ENCODE measurements at places on chromosomes 11 and 22.

- DNase-seq = no peak
Measured at GRCh38 chr11:44519989-44520737, 45.3 kb upstream of the CD82 start.

DNA sequence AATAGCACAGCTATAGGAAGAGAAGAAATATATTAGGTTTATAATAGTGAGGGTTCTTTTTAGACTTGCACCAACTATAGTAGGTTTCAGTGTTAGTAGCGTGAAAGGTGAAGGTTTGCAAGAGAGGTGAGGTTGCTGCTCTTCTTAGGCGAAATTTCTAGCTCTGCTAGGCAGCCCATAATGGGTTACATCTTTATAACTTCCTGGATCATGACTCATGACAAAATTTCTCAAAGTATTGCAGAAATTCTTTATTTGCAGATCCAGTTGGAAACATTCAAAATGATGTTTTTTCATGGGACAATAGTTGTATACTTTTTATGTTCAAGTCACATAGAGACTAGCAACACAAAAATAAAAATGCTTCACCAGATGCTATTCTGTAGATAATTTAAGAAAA, 260.0 kb downstream of the SOX6 start:
- DNase-seq = no peak

- no peak for DNase-seq
Measured at GRCh38 chr22:28711341-28711740, 30.3 kb downstream of the CHEK2 start.

DNA sequence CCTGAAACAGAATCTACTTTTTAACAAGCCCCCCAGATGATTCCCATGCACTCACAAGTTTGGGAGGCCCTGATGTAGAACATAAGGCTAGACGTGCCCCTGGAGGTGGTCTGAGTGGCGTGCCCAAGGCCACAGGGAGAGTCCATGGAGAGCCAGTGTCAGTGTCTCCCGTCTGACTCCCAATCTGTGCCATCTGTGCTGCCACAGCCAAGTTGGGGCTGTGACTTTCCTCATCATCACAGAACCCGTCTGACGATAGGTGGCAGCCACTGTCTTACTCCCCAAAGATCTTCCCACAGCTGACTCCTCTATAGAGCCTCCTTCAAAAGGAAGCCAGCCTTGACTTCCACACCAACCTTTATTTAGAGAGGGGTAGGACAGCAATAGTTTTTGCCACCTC, 470.5 kb downstream of the SOX6 start:
- no peak for DNase-seq

DNA sequence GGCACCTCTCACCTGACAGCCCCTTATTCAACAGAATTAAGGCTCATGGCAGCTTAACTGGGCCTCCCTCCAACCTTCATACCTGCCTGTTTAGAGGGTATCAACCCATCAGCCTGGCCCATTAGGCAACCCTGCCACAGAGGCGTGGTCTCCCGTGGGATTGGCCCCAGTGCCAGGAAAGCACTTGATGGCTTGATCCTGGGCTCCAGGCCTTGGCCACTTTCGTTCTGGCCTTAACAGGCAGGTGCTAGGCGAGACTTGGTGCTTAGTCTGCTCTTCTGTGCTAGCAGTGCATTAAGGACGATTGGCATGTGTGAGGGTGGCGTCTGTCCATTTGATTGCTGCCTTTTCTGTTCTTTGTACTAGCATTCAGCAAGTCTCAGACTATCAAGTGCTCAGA, 75.2 kb downstream of the CABIN1 start:
- DNase-seq = no peak

- DNase-seq = peak; percentile 29
Measured at GRCh38 chr11:112294688-112295340, 34.2 kb upstream of the PLET1 start.

DNA sequence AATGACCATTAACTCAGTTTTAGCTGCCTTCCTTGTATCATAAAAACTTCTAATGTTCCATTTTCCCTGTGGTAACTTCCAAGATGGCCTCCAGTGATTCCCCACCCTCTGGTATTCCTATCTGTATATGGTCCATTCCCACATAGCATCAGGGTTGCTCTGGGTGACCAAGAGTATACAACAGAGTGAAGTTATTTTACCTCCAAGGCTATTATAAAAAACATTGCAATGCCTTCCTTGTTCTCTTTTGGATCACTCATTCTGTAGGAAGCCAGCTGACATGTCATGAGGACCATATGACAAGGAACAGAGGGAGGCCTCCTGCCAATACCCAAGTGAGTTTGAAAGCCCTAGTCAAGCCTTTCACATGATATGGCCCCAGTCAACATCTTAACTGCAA, 30.1 kb downstream of the ZNF280B start:
- no peak for DNase-seq

DNA sequence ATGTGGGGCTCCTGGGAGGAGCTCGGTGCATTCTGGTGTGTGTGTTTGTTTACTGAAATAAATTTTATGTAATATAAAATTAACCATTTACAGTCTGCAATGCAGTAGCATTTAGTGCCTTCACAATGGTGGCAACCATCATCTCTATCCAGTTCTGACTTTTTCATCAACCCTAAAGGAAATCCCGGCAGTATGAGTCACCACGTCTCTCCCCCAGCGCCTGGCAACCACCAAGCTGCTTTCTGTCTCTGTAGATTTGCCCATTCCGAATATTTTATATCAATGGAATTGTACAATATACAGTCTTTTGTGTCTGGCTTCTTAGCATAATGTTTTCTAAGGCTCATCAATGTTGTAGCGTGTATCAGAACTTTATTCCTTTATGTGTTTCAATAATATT, 300.5 kb downstream of the MIAT start:
- no peak for DNase-seq

- DNase-seq = no peak
Measured at GRCh38 chr11:117479372-117479771, 151.7 kb downstream of the CEP164 start.

GRCh38 chr11:13386567-13386966, 76.5 kb downstream of the BTBD10 start:
- DNase-seq = no peak

- DNase-seq = peak; percentile 71
Measured at GRCh38 chr11:95262994-95263765, 32.2 kb upstream of the SESN3 start.

GRCh38 chr22:20805972-20806471, 32.1 kb downstream of the SERPIND1 start:
- no peak for DNase-seq

DNA sequence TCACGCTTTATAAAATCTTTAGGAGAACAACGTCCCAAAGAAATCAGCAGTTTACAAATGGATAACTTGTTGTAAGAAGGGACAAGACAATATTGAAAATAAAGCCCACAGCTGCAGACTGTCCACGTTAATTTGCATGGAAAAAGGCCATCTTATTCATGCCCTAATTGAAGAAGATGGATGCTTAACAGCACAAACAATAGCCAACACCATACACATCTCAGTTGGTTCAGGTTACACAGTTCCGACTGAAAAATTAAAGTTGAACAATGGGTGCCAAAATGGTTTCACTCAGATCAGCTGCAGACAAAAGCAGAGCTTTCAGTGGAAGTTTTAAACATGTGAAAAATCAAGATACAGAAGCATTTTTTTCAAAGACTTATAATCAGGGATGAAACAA, 314.2 kb downstream of the RAB38 start:
- no peak for DNase-seq

- DNase-seq = no peak
Measured at GRCh38 chr11:79212741-79213190, 228.1 kb downstream of the TENM4 start.

DNA sequence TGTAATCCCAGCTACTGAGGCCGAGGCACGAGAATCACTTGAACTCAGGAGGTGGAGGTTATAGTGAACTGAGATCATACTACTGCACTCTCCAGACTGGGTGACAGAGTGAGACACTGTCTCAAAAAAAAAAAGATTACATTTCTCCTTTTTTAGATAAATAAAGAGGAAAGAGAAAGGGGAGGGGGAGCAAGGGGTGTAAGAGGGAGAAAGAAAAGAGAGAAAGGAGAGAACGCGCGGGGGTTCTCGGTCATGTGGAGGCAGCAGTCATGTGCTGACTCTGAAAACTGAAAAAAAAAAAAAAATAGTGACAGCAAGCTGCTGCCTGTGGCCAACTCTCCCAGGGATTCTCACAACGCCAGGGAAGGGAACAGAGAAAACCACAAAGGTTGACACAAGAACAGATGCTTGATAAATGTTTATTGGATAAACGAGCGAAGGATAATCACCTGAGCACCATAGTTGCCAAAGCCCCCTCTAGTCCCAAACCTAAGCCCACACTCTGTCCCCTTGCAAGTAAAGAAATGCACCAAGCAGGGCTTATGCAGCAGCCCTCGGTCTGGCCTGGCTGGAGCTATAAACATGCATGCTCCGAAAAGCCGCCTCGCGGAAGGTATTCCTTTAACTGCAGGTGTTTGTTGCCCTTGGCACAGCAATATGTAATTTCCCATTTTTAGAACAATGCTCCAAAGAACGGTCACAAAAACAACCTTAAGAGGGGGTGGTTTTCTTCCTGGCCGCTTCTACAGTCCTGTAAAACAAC, 14.5 kb downstream of the SCGB1A1 start:
- DNase-seq = no peak

GRCh38 chr22:44618400-44618799, 83.6 kb upstream of the PRR5 start:
- no peak for DNase-seq

DNA sequence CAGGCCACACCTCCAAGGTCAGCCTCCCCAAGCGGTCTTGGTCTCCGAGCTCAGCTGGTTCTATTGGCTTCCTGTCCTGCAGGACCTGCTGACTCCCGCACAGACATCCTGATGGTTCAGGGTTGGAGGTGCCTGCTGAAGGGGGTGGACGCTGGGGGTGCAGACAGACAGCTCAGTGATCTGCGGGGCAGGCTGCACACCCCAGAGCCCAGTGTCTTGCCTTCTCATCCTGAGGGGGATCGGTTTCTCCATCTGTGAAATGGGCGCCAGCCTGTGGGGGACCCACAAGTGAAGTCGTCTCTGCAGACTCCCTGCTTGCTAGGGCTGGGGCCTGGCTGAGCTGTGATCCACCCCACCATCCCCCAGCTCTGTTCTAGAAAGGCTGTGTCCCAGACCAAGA, 13.8 kb downstream of the FLRT1 start:
- DNase-seq = no peak

DNA sequence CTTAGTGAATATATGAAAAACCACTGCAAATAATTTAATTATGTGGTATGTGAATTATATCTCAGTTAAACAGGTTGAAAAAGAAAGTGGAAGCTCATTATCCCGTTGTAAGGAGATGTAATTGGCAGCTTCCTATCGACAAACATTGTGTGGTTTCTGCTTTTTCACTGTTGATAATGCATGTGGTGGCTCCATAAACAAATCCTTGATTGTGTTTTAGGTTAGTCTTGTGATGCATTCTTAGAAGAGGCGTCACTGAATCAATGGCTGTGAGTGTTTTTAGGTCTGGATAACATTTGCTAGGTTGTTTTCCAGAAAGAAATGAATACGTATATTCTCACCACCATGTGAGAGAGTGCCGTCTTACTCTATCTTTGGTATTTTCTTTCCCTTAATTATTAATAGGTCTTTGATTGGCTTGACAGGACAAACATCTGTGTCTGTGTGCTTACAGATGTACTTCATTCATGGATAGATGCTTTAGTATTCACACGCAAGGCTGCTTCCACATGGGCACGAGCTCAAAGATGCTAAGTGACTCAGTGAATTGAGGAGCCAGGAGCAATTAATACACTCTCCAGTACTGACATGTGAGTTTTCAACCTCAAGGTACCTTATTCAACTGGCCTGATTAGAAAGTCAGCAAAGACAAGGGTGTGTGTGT, 166.7 kb downstream of the TBC1D22A start:
- no peak for DNase-seq

DNA sequence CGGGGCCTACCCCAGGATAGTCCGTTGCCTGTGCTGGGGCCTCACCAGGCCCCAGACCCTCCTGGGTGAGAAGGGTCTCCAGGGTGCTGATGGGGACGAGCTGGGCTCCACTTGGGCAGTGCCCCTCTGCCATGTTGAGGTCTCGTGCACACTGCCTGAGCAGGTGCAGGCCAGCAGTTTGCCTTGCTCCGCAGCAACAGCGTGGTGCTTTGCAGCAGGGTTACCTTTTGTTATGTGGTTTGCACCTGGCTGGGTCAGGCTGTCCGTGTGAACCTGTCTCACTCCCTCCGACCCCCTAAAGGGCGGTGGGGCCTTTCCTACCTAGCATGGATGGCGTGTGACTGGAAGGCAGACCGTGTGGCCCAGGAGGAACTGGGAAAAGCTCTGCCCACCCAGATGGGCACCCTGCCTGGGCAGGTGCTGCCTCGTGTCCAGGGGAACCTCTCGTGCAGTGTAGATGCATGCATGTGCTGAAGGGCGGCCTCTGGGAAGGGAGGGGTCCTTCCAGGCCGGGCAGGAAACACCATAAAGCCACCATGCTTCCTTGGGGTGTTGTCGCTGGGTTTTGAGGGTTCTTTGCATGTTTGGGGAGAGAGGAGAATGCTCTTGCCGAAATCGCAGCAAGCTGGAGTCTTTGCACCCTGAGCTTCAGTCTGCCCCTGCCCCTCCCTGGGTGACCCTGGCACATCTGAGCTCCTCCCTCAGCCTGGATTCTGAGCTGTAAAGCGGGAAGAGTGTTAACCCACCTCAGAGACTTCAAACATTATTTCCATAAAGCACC, 75.4 kb upstream of the PPARA start:
- DNase-seq = no peak

DNA sequence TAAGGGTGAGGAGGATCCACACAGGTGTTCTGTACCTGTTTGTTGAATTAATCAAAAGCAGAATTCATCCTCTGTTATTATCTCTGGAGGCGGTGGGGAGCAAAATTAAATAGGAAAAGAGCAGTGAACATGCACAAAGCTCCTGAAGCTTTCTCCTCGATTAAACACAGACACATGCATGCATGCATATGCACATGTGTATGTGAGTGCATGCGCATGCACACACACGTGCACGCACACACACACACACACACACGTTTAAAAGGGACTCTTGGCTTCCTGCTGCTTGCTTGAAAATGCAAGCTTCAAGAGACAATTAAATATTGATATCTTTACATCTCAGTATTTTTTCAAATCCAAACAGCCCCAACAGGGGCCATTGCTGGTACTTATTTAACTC, 462.1 kb downstream of the BUD13 start:
- no peak for DNase-seq

DNA sequence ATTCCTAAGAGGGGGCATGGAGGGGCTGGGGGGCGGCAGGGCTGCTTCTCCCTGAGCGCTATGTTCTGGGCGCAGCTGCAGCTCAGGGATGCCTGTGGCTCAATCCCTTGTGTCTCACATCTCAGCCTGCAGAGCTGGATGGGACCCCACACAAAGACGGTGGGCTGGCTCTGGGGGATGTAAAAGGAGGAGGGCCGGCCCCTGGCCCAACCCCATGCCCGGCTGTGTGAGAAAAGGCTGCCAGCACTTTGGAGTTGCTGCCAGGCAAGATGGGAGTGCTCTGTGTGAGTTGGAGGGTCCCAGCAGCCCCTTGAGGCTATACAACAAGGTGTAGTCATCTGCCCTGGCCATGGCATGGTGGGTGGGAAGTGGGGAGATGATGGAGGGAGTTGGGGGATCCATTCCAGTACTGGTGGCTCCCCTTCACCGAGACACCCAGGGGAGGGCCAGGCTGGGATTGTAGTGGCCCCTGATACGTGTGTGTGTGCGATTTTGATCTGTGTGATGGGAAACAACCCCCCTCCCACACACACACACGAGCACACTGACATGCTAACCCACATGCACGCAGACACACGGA, 1.3 kb upstream of the TBX10 start:
- DNase-seq = no peak

- no peak for DNase-seq
Measured at GRCh38 chr11:70887542-70887827, 364.9 kb downstream of the SHANK2 start.

- DNase-seq = no peak
Measured at GRCh38 chr22:49668402-49668801, 159.3 kb downstream of the BRD1 start.

All from AML-193 (cell line).